Heart left ventricle (tissue), 16 donors: ENCODE measurements at places on chromosomes 16 and 17. TPM values are rescaled to one million over a fixed set of nuclear protein-coding genes. Genes with fewer than 3 reads are reported as not detected.

DNA sequence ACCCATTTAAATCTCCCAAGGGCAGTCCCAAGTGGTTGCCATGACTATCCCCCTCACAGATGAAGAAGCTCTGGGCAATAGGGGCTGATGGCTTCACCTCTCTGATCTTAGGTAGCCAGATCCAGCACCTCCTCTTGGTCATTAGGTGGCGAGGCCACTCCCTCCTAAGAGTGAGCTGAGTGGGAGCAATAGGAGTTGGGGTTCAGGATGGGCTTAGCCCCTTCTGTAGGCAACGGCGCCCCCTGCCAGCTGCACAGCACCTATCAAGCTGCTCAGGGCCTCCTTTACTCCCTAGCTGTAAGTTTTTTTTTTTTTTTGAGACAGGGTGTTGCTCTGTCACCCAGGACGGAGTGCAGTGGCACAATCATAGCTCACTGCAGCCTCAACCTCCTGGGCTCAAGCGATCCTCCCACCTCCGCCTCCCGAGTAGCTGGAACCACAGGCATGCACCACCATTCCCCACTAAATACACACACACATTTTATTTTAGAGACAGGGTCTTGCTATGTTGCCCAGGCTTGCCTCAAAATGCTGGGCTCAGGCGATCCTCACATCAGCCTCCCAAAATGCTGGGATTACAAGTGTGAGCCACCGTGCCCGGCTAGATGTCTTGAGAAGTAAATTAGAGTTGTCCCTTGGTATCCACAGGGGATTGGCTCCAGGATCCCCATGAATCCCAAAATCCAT lies 3.5 kb upstream of the RRAD start:
- DNase-seq, result no peak

GRCh38 chr17:48373130-48373830 lies 56.7 kb downstream of the SKAP1 start:
- DNase-seq, result no peak

DNA sequence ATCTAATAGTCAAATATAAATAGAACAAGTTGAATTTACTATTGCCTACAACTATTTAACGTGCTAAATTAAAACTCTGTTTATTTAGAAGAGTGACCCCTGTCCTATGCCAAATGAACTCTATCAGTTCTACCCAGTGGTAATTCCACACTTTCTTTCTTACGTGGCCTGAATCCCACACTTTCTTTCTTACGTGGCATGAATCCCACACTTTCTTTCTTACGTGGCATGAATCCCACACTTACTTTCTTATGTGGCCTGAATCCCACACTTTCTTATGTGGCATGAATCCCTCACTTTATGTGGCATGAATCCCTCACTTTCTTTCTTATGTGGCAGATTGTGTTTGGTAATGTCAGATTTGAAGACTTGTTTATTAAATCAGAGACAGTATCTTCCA lies 6.2 kb downstream of the FOXK2 start:
- DNase-seq, result no peak

GRCh38 chr16:50445621-50446555 lies 77.1 kb upstream of the BRD7 start:
- DNase-seq, result no peak

GRCh38 chr17:78716292-78716691 lies 65.8 kb downstream of the CYTH1 start:
- no peak for DNase-seq

DNA sequence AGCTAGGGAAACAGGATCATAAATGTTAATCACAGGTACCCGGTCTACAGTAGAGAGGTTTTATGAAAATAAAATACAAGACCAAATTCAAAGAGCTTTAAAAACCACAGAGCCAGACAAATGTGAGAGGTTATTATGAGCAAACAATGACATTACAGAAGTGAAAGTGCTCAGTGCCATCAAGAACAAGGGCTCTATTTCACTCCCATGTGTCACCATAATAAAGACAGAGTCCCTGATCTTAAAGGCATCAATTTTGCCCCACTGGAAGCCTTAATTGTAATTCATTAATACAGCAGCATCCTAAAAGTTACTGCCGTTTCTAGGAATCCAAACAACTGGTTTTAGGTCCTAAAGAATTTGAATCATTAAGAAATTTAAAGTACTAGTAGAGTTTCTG lies 43.7 kb upstream of the CDRT4 start:
- DNase-seq, result no peak

- no peak for DNase-seq
Observed at GRCh38 chr16:22843856-22844255, 29.9 kb downstream of the HS3ST2 start.

DNA sequence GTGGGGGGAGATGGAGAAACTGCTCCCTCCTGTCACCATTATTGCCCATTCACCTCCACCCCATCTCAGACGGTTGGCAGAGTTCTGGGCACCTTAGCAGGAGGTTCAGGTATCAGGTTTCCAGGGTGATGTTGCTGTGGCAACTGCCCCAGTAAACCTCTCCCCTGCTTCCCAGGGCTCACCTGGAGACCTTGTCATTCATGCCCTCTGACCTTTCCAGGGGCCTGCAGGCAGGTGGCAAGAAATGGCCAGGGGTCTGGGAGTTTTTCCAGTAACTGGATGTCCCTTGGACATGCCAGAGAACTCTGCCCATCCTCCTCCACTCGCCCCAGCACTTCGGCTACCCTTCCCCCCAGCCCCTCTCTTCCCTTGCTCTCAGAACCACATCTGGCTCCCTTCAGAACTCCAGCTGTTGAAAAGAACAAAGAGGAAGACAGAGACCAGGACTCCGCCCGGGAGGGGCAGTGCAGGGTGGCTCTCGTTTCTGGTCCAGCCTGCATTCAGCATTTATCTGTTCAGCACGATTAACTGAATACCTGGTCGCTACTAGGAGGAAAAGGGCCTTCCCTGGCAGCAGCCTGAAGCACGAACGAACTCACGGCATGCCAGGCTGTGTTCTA lies 8.5 kb downstream of the MLLT6 start:
- DNase-seq, result no peak

- DNase-seq, result peak; percentile 28
Observed at GRCh38 chr17:14604591-14605266, 303.8 kb downstream of the HS3ST3B1 start.

GRCh38 chr17:30229012-30229411 lies 6.5 kb downstream of the SLC6A4 start:
- DNase-seq, result no peak

- DNase-seq, result no peak
Observed at GRCh38 chr17:68461122-68461539, 3.8 kb upstream of the WIPI1 start.

GRCh38 chr17:17109907-17110306 lies 67.7 kb downstream of the MPRIP start:
- no peak for DNase-seq

- DNase-seq, result no peak
Observed at GRCh38 chr17:29019475-29020181, 13.8 kb upstream of the SEZ6 start.

DNA sequence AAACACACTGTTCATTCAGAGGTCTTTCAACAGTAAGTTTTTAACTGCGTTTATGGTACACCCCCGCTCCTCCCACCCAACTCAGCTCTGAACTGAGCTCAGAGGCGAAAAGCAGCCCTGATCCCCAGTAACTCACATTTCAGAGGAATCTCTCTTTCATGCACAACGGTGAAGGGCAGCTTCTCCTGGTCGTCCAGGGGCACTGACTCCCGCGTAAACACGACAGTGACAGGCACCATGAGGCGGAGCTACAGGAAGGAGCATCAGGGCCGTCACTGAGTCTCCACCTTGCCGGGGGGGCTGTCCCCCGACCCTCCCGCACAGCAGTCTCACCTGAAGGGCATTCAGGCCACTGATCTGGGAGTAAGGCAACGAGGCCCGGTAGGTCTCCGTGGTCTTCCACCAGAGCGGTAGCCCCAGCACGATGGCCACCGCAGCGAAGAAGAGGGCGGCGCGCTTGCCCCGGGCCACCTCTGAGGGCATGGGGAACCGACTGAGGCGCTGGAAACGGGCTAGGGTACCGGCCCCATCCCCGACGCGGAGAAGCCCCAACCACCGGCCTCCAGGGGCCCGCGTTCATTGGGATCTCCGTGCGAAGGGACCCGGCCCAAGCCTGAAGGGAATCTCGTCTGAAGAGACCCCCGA lies 486 bp downstream of the PIGS start:
- DNase-seq, result no peak

DNA sequence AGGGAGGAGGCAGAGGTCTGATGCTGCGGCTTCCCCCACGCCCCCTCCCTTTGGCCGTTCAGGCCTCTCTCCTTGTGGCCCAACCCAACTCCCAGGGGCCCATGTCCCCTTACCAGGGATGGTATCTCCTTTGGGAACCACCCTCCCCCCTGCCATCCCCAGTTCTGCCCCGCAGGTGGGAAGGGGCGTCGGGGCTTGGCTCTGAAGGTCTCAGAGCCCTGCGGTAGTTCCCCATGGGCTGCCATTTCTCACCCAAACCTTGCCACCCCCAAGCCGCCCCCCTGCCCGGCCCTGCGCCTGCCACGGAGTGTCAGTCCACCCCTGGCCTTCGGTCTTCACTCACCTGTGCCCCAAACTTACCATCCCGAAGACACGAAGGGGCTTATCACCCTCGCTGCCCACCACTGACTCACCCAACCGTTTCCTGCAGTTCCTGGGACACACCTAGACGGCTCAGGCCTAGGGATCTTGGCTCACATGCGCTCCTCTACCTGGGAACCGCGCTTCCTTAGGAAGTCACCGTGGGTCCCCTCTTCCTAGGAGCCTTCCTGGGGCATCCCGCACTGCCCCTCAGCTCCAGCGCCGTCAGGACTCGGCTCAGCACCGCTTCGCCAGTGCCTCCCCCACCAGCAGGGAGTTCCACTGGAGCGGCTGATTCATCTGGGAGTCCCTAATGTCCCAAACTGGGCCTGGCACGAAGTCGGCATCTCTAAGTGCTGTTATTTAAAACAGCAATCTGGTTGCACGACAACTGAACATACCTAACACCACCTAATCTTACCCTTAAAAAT lies 1.1 kb upstream of the DOC2A start:
- DNase-seq, result no peak

GRCh38 chr16:19878757-19879156 lies 5.9 kb downstream of the GPRC5B start:
- DNase-seq, result no peak

- DNase-seq, result peak; percentile 88
Observed at GRCh38 chr16:72848759-72849664, 198.9 kb downstream of the ZFHX3 start.

The IL17C gene
- not detected for total RNA-seq

The SLC6A2 gene
- total RNA-seq, result 0.18 TPM

The SOCS1 gene
- 3.3 TPM for total RNA-seq

The C16orf54 gene
- 3.3 TPM for total RNA-seq
